ENCODE measurements at places on chromosomes 3 and 15.

GRCh38 chr3:128355543-128355919 is 111.2 kb downstream of the DNAJB8 start:
- no peak for DNase-seq

DNA sequence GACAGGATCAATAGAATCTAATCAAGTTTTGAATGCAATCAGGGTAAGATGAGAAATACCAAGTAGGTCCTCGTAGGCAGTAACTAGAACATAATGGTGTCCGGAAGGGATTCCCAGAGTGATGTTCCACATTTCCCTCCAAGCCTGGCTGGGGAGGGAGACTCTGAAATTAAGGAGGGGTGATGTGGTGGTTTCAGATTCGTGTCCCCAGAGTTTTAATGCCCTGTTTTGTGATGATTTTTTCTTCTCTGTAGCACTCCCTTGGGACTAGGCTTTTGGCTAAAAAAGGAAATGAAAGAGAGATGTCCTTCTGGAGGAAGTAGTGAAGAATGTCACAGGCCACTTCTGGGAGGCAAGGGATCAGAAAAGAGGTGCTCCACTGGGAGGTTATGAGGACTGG is 108.3 kb upstream of the CACNA2D3 start:
- no peak for DNase-seq

GRCh38 chr15:64883100-64883581 is 28.6 kb upstream of the ANKDD1A start:
- no peak for DNase-seq

GRCh38 chr15:44715142-44715796 is 4.0 kb downstream of the B2M start:
- DNase-seq: no peak

DNA sequence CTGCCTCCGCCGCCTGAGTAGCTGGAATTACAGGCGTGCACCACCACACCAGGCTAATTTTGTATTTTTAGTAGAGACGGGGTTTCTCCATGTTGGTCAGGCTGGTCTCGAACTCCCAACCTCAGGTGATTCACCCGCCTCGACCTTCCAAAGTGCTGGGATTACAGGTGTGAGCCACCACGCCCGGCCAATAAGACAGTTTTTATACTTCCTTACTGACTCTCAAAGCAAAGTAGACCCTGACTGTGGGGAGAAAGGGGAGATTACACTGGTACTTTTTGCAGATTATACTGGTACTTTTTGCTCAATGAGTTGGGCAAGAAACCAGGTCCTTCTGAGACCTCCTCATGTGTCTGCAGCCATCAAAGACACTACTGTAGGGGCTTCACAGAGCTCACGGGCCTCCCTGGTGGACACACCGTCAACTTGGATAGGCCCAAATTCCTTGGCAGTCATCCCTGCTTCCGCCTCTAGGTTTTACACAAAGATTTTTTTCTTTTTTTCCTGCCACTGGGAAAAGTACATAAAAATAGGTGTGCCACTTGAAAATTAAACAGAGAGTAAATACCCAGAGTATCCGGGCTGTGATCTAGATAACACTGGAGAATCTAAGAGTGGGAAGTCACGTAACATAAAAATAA is 143.3 kb upstream of the WNT5A start:
- no peak for DNase-seq

- DNase-seq: no peak
These were observed 56.5 kb downstream of the DCLK3 start for GRCh38 chr3:36707623-36708409.

- no peak for DNase-seq
These were observed 68.8 kb upstream of the TMEM115 start for GRCh38 chr3:50428007-50428633.

DNA sequence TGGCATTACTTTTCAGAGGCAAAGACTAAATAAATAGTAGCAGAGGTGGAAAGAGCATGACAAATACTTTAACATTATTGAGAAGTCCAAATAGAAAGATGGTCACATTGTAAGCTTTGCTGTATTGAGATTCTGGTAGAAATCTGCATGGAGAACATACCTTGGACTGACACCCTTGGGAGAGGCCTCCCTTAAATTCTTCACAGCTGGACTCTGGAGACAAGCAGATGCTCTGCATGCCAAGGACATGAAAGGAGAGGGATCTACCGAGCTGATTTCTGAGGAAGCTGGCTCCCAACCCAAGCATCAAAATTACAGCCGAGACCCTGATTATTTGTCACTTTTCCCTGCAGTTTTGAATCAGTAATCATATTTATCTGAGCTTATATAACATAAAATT is 212.5 kb upstream of the COL8A1 start:
- no peak for DNase-seq

DNA sequence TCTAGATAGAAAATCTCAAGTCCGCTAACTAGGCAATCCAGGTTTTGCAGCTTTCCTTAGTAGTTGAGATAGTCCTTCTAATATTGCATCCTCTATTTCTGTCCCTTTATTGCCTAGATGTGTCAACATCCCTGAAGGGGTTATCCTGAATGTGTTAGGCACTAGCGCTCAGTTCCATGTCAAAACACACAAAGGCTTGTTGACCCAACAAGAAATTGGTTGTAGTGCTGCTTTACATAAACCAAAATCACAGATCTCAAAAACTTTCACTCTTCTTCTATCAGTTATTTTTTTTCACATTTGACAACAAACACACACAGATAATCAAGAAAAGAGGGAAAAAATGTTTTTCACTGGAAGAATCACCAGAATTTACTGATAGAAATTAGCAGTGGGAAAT is 51.4 kb upstream of the SOX2 start:
- no peak for DNase-seq

GRCh38 chr3:64056606-64057180 is 33.4 kb upstream of the PSMD6 start:
- DNase-seq: no peak

- DNase-seq: no peak
These were observed 617 bp upstream of the EOGT start for GRCh38 chr3:69014022-69014580.

DNA sequence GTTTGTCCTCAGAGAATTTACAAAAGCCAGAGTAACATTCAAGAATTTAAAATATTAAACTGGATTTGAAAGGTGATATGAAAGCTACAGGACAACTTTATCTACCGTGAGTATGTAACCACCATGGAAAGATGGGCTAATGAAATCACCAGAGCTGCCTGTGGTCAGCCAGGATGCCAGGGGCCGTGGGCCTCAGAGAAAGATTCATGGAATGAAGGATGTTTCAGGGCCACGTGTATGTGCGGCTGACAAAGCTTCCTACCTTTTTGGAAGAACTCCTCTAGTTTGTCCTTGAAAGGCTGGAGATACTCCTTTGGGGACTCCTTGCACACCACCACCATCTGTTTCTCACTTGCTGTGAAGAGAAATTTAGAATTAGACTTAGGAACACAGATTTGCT is 138.9 kb downstream of the GREM1 start:
- no peak for DNase-seq

DNA sequence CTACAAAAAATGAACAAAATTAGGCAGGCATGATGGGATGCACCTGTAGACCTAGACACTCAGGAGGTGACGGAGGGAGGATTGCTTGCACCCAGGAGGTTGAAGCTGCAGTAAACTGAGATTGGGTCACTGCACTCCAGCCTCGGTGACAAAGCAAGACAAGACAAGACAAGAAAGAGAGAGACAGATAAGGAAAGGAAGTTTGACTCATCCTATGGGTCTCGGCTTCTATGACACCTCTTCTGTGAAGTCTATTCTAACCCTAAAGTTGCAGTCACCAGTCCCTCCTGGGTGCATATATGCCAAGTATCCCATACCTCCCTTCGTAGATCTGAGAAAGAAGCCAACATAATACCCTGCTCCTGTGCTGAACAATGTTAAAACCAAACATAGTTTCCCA is 7.9 kb upstream of the ZMAT3 start:
- no peak for DNase-seq

DNA sequence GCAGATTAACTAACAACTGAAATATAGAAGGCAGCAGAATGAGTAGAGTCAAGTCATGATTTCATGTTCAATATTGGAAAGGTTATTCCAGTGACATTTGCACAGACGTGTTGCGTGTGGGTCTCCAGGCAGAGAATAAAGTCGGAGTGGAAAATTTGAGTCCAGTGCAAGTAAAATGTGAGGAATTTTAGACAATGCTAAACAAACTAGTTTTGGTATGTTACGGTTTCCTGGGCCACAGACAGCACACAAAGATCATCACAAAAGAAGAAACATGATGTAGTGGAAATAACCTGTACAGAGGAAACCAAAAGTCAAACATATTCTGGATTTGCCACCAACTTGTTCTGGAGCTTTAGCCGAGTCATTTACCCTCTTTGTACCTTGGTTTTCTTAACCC is 367 bp downstream of the OR4F6 start:
- no peak for DNase-seq
